ENCODE measurements at places on chromosomes 1 and 21.
A peak's percentile ranks its signal among the peaks of the same experiment; 100 is the strongest.

DNA sequence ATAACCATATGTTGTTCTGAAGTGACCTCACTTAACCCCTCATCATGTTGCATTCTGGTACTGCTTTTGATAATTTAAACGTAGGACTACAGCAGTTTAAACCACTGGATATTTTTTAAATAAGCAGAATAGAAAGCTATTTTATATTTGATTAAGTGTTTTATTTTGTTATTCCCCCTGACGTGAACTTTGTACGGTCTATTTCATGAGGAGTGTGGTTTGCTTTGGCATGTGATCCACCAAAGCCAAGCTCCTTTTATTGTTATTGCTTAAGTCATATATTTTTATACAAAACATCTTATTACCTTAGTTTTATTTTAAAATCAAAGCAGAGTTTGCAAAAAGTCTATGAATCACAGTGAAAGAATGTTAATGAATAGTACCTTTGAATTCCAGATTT is 101.4 kb upstream of the L1TD1 start:
- no peak for DNase-seq

DNA sequence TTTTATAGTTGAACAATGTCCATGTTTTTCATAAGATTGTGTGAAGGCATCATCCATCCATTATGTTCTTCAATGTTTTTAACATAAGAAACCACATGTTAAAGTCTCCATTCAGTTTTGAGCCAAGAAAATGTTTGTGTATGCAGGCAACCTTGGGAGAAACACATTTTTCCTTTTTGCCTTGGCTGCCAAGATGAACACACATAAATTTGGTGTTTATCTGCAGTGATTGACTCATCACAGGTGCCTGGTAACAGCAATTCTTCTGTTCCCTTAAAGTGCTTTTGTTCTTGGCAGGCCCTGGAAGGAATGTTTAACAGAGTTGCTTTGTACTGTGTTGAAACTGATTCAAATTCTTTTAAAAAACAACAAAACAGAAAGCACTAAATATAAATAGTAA is 709.9 kb upstream of the ADGRL4 start:
- peak; percentile 23 for DNase-seq

DNA sequence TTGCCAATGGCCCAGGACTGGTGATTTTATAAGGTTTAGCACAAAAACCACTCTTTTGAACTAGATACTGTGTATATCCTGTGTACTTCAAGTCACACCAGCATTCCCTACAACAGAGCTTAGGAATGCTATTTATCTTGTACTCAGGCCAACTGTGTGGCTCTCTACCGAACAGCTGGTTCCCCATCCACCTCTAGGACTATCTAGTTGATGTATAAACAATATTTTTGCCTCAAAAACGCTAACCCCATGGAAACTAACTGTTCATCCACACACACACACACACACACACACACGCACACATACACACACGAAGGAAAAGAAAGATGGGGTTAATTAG is 28.7 kb upstream of the SLC45A3 start:
- no peak for DNase-seq

DNA sequence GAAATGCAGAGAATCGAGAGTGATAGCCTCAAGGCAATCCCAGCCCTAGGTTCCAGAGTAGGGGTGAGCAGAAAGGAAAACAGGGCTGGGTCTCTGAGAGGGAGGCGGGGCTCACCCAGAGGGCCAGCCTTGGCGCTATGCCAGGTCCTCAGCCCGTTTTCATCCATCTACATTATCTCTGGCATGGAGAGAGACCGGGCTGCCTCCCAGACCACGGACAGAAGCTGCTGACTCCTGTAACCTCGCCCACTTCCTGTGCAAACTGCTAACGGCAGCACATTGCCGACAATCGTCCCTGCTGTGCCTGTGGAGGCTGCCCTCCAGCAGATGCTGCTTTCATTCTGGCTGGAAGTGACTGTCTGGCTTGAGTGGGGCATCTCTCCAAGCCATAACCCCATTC is 569.1 kb downstream of the NPHP4 start:
- no peak for DNase-seq

- peak; percentile 18 for DNase-seq
Observed at GRCh38 chr1:71587961-71588360, 507.1 kb upstream of the ZRANB2 start.

GRCh38 chr1:99629164-99629563 is 16.7 kb upstream of the PALMD start:
- no peak for DNase-seq

GRCh38 chr1:62384276-62385005 is 52.4 kb upstream of the USP1 start:
- peak; percentile 85 for DNase-seq

GRCh38 chr1:14668538-14668937 is 70.1 kb downstream of the KAZN start:
- no peak for DNase-seq

GRCh38 chr1:116157096-116157495 is 45.9 kb downstream of the MAB21L3 start:
- no peak for DNase-seq

DNA sequence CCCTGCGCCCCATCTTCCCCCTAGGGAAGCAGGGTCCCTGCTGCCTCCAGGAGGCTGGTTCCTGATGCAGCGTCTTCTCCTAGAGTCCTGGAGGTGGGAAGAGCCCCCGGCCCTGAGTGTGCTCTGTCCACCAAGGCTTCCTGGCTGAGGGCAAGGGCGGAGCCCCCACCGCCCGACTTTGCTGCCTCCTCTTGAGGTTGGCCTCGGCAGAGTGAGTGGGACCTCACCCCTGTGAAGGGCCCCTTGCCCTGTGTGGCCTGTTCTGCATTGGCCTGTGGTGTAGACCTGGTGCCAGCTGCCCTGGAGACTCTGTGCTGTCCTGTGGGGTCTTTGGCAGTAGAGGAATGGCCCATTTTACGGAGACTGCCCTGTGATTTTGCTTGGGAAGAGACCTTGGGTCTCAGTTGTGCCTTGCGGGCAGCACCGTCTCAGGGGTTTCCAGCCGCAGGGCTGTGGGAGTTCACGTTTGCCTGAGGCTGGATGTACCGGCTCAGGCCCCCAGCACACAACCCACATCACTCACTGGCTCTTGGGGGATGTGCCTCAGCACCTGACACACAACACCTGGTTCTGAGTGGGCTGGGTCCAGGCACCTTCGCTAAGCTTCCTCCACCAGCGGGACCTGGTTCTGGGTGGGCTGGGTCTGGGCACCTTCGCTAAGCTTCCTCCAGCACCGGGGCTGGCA is 73.6 kb downstream of the SKI start:
- no peak for DNase-seq

DNA sequence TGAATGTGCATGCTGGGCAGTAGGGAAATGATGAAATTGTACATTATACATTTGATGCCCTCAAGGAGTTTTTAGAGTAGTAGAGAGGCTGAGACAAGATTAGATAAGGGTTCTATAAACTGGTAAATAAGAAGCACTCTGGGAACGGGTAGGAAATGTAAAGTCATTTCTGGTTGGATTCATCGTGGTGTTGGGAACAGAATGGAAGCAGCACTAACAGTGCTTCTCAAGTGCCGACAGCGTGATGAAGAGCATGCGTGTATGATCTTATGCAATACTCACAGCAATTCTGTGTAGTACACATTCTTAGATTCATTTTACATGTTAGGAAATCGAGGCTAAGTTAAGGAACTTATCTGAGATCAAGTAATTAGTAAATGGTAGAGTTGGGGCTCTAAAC is 45.9 kb downstream of the GPR88 start:
- no peak for DNase-seq

DNA sequence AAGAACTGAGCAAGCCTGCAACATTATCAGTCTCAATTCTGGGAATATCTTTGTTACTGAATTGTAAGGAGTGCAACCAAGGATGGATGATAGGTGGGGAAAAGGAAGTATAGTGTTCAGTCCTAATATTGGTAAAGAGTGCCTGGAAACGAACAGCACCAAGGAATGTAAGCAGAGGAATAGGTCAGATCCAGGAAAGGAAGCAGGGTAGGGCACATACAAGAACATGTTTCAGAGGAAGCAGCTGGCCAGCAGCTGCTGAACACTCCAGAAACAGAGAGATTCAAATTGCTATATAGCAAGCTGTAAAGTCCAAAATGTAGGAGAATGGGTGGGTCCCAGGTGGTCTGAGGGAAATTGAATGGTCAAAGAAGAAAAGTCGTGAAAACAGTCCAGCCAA is 37.9 kb downstream of the CRB1 start:
- no peak for DNase-seq

GRCh38 chr1:162113419-162113818 is 43.9 kb downstream of the NOS1AP start:
- DNase-seq: no peak

DNA sequence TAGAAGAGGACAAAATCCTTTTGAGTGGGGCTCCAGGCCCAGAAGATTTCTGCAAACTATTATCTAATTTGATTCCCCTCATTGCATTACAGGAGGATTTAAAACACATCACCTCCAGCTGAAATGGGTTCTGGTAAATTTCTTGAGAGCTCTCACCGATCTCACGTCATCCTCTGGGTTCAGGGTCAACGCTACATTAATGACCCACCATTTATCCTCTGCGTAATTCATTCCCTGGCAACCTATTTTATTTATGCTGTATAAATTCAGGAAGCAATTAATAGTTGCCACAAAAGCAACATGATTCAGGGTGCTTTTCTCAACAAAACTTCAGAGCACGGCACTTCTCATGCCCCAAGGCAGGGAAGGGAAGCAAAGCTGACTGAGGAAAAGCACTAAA is 38.9 kb downstream of the LMX1A start:
- no peak for DNase-seq

GRCh38 chr1:1153874-1154273 is 19.8 kb upstream of the TTLL10 start:
- no peak for DNase-seq

All from NCI-H446 (cell line).